ENCODE measurements at places on chromosomes 5 and 9. TPM values are rescaled to one million over a fixed set of nuclear protein-coding genes. Genes with fewer than 3 reads are reported as not detected.

The NREP gene
- total RNA-seq, result 4.4 TPM

The AQP3 gene
- total RNA-seq, result 2.1 TPM

DNA sequence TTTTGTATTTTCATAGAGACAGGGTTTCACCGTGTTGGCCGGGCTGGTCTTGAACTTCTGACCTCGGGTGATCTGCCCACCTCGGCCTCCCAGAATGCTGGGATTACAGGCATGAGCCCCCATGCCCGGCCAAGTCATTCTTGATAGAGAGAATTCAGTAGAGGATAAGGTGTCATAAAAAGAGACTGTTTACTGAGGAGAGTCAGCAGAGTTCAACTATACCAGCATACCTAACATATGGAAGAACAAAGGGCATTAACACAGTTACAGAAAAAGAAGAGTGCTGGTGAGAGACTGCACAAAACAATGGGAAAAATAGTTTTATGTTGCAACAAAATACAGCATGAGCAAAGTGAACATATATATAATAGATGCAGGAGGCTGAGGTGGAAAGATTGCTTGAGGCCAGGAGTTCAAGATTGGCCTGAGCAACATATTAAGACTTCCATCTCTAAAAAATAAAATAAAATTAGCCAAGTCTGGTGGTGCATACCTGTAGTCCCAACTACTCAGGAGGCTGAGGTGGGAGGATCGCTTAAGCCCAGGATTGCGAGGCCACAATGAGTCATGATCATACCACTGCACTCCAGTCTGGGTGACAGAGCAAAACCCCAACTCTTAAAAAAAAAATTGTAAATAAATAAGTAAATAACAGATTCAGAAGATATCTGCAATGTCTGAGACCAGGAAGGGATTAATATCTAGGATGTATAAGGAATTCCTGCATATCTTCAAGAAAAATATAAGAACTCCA is 19.5 kb downstream of the B4GALT1 start:
- DNase-seq, result no peak

DNA sequence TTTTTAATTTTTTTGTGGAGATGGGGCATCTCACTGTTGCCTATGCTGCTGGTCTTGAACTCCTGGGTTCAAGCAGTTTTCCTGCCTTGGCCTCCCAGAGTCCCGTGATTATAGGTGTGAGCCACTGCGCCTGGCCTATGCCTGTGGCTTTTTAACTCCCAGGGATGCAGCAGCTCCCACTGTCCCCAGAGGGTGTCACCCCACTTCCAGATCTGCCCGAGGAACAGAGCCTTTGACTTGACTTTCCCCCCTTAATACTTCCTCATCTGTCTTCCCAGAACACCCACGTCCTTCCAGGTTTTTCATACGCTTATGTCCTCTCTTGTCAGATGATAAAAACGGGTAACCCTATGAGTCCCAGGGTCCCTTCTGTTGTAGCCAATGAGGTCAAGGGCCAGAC is 7.6 kb upstream of the PRRC2B start:
- DNase-seq, result no peak
